Mesendoderm (in vitro differentiated cells): ENCODE measurements at places on chromosomes 12 and 14.

DNA sequence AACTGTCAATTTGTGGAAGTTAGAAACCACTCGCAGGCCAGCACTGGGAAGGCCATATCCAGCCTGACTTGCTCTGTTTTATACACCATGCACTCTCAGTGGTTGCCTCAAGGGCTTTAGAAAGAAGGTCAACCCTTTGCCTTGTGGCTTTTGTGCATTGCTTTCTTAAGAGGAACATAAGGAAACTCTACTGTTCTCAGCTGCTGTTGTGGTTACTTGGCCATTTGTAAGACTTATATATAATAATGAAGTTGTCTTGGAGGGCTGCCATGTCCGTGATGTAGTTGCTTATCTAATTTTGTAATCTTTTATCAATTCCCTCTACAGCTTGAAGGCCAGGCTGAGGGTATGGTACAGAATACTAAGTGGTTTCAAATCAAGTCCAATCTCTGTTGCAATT lies 637.8 kb downstream of the DIO2 start:
- no peak for DNase-seq

GRCh38 chr14:24461336-24461735 lies 18.8 kb upstream of the SDR39U1 start:
- DNase-seq = no peak

DNA sequence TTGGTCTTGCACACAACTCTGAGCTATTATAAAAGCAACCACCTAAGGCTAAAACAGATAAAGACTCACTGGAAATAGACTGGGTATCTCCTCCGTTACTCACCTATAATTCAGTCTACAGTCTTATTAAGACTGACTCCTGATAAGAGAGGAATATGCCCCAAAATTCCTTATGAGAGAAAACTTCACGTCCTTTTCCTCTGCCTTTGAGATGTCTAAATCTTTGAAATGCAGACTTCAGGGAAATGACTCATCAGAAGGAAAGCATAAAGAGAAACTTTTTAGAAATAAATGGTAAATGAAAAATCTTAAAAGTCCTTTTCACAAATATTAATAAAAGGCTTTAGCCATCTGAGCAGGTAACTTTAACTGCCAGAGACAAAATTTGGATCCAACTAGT lies 187.5 kb upstream of the RTL1 start:
- no peak for DNase-seq

DNA sequence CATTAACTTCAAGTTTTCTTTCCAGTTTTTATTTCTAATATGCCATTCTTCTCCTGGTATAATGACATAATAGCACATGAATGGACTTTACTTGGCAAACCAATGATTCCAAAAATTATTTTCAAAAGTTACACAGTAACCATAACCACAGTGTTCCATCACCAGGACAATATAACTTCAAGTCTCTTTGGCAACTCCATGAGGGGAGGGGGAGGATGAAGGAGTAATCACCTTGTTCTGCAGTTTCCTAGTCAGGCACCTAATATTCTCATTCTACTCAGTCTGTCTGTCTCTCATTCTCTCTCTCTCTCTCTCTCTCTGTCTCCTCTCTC lies 66.6 kb downstream of the BTG1 start:
- DNase-seq = no peak

DNA sequence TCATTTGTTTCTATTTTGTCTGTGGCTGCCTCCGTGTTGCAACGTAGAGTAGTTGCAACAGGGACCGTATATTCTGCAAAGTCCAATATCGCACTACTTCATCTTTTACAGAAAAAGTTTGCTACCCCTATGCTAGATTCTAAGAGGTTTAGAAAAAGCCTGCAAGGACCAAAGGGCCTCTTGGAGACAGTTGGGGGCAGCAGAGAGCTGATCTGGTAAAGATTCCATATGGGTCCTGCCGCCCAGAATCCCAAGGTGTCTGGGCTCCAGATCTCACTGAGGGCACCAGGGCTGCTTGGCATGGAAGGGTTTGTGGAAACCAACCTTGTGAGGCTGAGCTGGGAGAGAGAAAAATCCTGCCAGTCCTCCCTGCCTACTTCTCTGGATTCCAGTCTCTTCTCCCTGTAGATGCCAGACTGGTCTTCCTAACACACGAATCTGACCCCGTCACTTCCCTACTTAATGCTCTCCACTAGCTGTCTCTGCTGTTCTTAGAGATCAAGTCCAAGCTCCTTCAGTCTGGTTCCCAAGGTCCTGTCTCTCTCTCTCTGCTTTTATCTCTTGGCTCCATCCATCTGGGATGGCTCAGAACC lies 74.6 kb downstream of the GLRX5 start:
- peak; percentile 76 for DNase-seq

- DNase-seq = no peak
Observed at GRCh38 chr12:93180566-93180965, 197.2 kb upstream of the NUDT4 start.

DNA sequence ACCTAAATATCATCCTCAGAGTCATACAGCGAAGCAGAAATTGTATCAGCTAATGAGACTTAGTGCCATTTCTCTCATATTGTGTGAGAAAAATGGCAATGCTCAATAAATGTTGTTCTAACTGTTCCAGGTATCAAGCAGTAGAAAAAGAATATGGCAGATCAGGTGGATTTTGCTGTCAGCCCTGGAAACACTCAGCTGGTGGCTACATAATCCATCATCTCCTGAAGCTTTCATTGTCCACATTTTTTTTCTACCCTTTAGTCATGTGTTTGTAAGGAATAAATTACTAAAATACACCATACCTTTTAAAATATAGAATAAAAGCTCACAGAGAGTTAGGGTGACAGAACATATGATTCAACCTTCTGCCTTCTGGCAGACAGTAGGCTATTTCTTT lies 840.3 kb downstream of the DIO2 start:
- no peak for DNase-seq

- DNase-seq = no peak
Observed at GRCh38 chr14:68546839-68547238, 246.0 kb downstream of the ZFP36L1 start.

GRCh38 chr12:117298191-117298590 lies 63.2 kb downstream of the NOS1 start:
- DNase-seq = no peak

DNA sequence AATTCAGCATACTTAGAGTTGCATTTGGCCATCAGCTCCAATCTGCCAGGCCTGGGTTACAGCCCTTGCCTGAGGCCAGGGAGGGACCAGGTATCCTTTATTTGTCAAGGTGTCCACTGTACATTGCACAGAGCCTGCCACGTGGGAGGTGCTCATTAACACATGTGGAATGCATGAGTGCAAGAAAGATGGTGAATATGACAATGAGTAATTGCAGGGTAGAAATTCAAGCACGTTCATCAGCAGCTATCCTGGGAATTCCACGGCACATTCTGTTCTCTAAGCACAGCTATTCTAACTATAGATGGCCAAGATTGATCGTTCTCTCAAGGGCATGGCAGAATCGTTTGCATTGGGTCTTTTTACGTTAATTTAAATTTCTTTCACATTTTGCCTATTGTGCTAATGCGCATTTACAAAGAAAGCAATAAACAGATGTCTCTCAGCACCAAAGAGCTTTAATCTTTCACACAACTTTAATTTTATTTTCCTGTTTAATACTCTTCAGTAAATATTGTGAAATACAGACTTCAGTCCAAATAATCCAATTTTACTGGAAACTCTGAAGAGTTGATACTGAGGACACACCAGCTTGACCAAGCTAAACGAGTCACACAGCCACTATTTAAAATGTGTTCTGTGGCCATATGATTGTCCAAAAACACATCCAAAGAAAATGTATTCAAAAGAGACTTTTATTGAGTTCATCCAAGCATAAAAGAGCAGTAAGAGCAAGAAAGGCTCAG lies 1025.7 kb upstream of the TMEM132C start:
- no peak for DNase-seq

DNA sequence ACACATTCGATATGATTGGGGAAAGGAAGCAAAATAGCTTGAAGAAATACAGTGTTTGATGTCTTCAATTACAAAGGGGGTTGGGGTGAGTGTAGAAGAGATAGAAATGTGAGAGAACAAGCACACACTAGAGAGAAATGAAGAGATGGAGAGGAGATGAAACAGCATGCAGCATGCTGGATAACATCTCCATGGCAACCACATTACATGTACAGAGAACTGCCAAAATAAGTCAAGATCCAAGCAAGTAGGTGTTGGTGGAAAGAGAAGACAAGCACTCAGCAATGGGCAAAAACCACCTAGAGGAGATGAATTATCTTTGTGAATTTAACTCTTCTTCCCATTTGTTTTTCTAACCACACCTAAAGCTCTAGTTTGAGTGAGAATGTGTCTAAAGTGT lies 289.8 kb downstream of the GRIN2B start:
- DNase-seq = no peak

DNA sequence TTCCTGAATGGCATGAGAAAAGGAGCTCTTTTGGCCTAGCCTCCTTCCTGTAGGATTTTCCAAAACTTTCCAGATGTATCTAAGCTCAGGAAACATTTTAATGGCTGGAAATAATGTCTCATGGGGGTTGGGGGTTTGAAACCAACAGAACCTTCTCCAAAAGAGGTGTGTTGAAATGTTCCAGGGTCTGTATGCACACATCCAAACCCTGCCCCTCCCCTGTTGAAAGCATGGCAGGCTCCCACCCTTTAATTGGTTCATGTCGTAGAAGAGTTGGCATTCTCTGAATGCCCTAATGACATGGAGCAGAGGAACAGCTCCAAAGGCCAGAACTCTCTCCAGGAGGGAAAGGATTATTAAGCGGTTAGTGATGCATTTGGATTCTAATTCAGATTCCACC lies 353.2 kb downstream of the ZFP36L1 start:
- no peak for DNase-seq

DNA sequence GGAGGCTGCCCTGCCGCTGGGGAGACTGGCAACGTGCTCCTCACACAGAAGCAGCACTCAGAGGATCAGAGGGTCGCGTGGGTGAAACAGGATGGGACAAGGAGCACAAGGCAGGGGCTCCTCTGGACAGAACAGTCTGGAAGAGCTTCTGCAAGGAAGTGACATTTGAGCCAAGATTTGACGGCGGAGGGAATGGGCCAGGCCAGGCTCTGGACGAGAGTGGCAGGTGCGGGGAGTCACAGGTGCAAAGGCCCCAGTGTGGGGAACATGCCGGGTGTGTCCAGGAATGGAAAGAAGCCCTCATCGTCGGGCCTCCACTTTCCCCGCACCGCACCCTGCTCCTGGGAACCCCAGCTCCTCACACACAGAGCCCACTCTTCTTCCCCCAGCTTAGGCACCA lies 84.0 kb downstream of the RFLNA start:
- DNase-seq = no peak

- DNase-seq = peak; percentile 28
Observed at GRCh38 chr12:12749433-12749832, 32.3 kb downstream of the CDKN1B start.

- peak; percentile 27 for DNase-seq
Observed at GRCh38 chr14:35229084-35229791, 62.9 kb upstream of the PSMA6 start.

GRCh38 chr12:3745152-3745551 lies 7.8 kb downstream of the CRACR2A start:
- DNase-seq = no peak
